ENCODE measurements at places on chromosomes 13 and 19. TPM values are rescaled to one million over a fixed set of nuclear protein-coding genes. Genes with fewer than 3 reads are reported as not detected.

NLRP9 gene
- not detected for total RNA-seq

NOTCH3 gene
- 1.1 TPM for total RNA-seq

ZIC2 gene
- not detected for total RNA-seq

GIPR gene
- not detected for total RNA-seq

CCL25 gene
- total RNA-seq = not detected

ZNF418 gene
- total RNA-seq = 6.6 TPM

RFPL4AL1 gene
- not detected for total RNA-seq
